ENCODE measurements at places on chromosomes 16 and 17.

DNA sequence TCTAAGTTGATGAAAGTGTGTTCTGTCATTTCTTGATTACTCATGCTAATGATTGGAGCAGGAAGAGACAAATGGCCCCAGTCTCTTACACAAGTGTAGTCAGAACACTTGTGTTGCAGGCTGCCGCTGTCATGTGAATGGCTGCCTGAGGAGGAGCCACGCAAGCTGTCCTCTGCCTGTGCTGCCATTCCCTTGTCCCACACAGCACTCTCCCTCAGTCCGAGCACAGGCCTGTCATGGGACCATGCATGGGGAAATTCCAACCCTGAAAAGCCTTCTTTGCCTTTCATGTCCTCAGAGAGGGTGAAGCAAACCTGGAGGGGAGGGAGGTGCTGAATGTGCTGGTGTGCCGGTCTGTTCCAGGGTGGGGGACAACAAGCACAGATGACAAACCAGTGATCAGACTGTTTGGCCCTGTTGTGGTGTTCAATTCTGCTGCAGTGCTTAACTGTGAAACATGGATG, 109.4 kb downstream of the MRTFB start:
- peak; percentile 73 for DNase-seq

GRCh38 chr17:79892457-79893241, 53.4 kb upstream of the CBX4 start:
- peak; percentile 58 for DNase-seq

DNA sequence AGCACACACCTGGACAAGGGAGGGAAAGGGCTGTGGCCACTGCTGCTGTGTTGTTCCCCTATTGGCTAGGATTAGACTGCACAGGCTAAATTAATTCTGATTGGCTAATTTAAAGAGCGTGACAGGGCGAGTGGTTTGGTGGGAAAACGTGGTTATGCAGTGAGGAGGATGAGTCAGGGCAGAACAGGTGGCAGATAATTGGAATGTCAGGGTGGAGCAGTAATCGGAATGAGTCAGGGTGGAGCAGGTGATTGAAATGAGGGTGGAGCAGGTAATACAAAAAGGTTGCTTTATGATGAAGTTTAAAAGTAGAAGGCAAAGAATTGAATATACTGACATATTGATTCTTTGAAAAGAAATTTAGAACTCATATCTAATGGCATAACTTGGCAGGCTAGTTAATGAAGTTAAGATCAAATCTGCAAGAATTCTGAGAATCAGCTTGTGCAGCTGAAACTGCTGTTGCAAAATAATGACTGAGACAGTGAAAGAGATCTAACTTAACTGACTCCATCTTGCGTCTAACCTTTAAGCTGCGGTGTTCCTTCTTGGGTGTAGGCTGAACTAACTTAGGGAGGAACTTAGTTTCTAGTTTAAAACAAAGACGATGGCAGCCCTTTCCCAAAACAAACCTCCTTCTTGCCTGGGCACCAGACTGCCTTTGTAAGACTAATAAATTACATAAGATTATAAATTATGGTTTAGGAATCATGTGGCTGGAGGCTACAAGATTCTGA, 174.3 kb downstream of the UTP18 start:
- DNase-seq: peak; percentile 57

GRCh38 chr17:50508573-50509460, 578 bp downstream of the MYCBPAP start:
- no peak for DNase-seq

DNA sequence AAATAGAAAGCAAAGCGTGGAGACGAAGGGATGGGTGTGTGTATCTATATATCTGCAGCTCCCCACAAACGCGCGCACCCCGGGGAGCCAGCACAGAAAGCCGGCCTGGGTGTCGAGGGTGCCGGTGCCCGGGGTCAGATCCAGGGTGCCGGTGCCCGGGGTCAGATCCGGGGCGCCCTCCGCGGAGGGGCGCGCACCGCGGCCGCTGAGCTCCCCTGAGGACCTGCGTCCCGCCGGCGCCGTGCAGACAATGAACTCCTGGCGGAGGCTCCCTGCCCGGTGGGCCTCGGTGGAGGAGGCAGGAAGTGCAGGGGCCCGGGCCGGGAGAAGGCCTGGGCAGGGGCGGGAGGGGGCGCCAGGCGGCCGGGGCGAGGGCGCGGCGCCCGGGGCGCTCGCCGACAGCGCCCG, 1.1 kb downstream of the ZNF423 start:
- no peak for DNase-seq

GRCh38 chr17:6796017-6796886, 20.2 kb downstream of the FBXO39 start:
- DNase-seq: peak; percentile 73

DNA sequence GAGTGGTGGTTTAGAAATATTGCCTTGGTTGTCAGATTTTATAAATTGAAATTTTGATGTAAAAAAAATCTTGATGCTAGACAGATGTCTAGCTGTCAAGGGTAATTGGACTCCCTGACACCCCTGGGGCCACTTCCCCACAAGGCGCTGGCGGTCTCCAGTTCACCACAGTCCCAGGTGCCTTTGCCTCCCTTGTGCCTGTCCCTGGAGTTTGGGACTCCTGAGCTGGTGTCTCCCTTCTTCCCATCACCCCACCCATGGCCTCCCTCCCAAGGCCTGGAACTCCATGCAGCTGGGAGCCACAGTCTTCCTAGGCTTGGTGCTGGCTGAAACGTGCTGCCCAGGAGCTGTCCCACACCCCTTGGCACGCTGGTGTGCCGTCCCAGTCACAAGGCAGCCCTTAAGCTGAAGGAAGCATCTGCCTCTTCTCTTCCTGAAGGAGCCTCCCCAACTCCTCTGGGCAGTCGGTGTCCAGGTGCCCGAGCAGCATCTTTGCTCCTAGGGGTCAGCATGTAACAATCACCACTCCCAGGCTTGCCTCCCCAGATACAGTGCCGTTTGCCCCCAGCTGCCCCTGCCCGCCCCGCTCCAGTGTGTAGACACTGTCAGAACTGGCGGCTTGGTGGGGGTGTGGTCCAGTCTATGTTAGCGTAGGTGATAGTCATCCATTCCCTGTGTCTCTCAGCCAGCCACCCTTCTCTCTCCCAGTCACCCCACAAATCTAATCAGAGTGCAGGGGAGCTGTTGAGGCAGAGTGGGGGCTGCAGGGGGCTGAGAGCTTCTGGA, 26.2 kb downstream of the POLR3E start:
- no peak for DNase-seq

GRCh38 chr17:72471296-72471695, 350.5 kb downstream of the SOX9 start:
- no peak for DNase-seq

DNA sequence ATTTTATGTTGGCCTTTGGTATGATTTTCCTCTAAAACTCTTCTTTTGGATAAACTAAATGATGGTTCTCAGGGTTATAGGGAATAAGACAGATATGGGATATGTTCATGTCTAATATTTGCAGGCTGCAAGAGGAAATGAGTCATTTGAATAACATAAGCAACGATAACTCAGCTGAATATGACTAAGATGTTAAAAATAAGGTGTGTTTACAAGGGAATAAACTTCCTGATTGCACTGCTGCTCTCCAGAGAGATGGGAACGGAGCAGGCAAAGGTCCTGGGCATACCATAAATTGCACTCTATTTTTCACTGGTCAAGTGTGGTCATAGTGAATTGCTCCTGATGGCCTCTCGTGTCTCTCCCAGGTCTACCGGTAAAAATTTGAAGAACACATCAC, 666.2 kb downstream of the TOX3 start:
- peak; percentile 81 for DNase-seq

- DNase-seq: no peak
Observed at GRCh38 chr16:83853834-83854233, 45.1 kb upstream of the MLYCD start.

DNA sequence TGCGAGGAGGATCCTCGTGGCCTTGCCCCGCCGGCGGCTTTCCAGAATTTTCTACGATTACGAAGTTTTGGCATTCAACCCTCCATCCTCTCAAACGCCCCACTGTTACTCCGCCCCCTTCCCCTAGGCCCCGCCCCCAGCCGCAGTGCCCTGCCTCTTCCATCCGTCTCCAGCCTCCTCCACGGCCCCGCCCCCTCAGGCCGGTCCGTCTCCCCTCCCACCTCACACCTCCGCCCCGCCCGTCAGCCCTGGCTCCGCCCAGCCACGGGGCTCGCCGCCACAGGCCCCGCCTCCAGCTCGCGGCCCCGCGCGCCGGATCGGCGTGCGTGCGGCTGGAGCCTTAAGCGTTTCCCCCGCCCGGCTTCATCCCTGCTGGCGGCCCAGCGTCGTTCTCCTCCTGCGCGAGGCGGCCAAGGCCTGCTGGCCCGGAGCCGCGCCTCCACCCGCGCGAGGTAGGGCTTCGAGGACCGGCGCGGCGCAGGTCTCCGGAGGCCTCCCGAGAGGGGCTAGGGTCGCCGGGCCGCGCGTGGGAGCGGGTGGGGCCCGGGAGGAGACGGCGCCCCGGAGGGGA, at the start of the genes C17orf67 and DGKE:
C17orf67 (minus strand) TSS at position 112 of the 571 bp plus-strand sequence. CDS start 18,110 bp downstream, outside the sequence.
DGKE (plus strand) TSS at position 343 of the 571 bp plus-strand sequence. CDS start 645 bp downstream, outside the sequence.
- DNase-seq: peak; percentile 97

DNA sequence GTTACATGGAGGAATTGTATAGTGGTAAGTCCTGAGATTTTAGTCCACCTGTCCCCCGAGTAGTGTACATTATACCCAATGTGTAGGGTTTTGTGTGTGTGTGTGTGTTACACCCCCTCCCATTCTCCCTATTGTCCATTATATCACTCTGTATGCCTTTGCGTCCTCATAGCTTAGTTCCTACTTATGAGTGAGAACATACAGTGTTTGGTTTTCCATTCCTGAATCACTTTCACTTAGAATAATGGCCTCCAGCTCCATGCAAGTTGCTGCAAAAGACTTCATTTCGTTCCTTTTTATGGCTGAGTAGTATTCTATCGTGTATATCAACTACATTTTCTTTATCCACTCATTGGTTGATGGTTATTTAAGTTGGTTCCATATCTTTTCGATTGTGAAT, 635 bp upstream of the FA2H start:
- no peak for DNase-seq

DNA sequence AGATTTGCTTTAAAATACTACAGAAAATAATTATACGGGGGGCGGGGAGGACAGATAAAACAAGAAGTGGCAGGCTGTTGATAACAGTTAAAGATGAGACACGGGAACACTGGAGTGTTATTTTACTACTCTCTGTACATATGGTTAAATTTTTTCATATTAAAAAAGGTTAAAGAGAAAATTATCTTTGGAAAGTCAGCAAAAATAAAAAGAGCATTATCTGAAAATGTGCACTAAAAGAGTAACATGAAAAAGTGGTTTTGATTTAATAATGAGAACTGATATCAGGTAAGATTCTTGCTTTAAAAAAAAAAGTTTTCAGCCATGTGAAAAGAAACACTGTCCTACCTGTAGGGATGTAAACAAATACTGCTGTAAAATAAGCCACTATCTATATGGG, 46.9 kb downstream of the ERN1 start:
- no peak for DNase-seq

Data from epithelial cell of esophagus (primary cell).